GM12878 (cell line): ENCODE measurements at places on chromosomes 5 and 9. TPM values are rescaled to one million over a fixed set of nuclear protein-coding genes. Genes with fewer than 3 reads are reported as not detected.

GRCh38 chr5:132184588-132184987 lies 43.1 kb downstream of the P4HA2 start:
- DNase-seq: no peak

The PTGER4 gene
- 1.8 and 1.9 TPM in 2 replicates for total RNA-seq

- no peak for DNase-seq
These were observed 36.3 kb upstream of the SHISAL2B start for GRCh38 chr5:64653766-64654560.

The SEMA6A gene
- 1.9 and 2.1 TPM in 2 replicates for total RNA-seq

The PCYOX1L gene
- total RNA-seq: 13.4 and 13.5 TPM in 2 replicates

- DNase-seq: no peak
These were observed 22.6 kb downstream of the OTULIN start for GRCh38 chr5:14687023-14687665.

DNA sequence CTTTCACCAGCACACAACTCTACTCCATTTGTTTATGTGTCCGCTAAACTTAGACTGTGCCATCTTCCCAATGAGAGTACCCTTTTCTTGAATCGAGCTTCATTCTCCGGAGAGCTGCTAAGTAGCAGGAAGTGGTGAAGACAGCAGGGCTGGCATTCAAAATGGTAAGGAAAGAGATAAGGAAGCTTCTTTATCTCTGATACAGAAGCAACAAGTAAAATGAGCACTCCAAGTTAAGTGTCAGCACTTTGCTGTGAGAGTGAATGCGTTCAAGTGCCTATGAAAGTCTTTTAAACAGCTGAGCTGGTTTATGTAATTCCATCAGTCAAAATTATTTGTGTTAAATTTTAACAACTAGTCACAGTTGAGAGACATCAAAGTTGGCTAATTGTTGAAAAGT lies 386.8 kb upstream of the PTPRD start:
- DNase-seq: no peak

DNA sequence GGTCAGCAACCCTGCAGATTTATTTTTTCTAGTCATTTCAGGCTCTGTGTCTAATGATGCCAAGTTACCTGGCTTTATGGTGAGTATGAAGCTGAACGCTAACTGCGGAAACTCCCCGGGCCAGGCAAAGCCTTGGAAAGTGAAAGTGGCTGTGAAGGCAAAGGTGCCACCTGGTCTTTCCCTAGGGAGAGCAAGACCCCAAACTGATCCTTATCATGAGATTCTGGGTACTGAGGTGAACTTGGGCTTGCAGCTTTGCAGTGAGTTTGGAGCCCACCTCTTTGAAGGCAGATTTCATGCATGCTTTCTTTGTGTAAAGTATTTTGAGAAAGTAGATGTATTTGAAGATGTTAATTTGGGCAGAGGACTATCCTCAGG lies 63.3 kb downstream of the CARTPT start:
- DNase-seq: peak; percentile 24

DNA sequence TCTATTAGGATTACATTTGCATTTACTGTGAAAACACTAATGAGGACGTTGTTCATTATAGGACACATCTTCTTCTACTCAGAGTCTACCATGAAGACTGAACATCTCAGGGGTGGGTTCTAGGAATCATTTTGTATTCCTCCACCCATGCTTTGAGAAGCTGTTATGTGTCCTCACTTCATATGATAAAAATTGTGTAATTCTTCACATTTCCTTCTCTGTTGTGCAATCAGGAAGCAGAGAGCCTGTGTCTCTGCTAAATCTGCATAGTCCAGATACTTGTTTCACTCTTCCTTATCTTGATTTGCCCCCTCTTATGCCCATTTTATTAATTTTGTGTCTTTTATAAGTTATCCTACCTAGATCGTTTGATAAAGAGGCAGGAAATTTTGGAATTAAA lies 97.8 kb upstream of the IQGAP2 start:
- DNase-seq: no peak

DNA sequence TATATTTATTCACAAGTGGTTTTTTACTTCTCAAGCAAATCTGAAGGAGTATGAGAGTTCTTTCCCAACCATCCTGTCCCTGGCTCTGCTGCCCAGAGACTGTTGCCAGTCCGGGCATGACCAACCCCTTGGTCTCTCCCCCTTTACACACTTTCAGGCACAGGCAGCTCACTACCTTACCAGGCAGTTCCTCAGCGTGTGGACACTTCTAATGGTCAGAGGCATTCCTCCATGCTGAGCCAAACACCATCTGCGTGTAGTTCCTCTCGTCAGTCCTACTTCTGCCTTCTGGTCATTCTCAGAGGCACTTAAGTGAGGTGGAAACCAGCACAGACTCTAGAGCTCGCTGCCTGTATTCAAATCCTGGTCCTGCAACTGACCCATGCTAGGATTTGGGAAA lies 56.1 kb downstream of the TSTD2 start:
- no peak for DNase-seq

The GARIN3 gene
- total RNA-seq: not detected in 2 replicates

- DNase-seq: no peak
These were observed 342.5 kb upstream of the MPDZ start for GRCh38 chr9:13621872-13622564.

GRCh38 chr9:97975376-97975775 lies 7.8 kb upstream of the ANP32B start:
- DNase-seq: no peak

DNA sequence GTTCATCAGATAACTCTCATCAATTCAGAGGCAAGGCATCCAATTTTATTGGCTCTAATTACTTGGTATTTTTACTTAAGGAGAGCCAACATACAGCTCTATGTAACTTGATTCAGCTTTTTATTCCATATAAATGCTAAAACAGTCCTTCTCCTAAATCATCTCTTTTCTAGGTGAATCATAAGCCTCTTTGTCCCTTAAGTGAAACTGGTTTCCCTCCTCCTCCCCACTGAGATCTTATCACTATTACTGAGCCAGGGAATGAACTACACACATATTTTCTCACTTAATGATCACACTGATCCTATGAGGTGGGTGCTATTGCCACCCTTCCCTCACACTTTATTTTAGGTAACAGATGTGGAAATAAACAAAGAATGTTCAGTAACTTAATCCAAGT lies 1143.8 kb downstream of the MAT2B start:
- no peak for DNase-seq

- DNase-seq: no peak
These were observed 65.1 kb upstream of the PHYKPL start for GRCh38 chr5:178297751-178298150.

The CCDC180 gene
- 0.31 and 0.35 TPM in 2 replicates for total RNA-seq

DNA sequence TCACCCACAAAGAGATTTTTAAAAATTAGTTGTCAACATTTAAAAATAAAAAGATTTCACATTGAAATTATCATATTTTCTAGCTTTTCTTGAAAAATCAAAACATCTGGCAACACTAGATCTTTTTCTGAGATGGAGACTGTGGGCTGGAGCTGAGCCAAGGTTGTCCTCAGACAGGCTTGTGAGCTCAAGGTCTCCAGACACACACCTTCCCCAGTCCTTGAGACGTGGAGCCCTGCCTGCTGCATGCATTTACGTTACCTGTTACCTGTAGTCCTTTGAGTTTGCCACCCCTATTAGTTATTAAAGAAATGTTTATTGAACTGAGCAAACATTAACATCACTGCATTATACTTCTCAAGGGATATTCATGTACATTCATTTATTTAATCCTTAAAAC lies 87.5 kb upstream of the TLE1 start:
- DNase-seq: no peak

The PLEKHG4B gene
- total RNA-seq: 0.05 and 0.08 TPM in 2 replicates

The SOX30 gene
- total RNA-seq: 0.11 and 0.13 TPM in 2 replicates

The FAM153A gene
- total RNA-seq: 0.18 and 0.37 TPM in 2 replicates

DNA sequence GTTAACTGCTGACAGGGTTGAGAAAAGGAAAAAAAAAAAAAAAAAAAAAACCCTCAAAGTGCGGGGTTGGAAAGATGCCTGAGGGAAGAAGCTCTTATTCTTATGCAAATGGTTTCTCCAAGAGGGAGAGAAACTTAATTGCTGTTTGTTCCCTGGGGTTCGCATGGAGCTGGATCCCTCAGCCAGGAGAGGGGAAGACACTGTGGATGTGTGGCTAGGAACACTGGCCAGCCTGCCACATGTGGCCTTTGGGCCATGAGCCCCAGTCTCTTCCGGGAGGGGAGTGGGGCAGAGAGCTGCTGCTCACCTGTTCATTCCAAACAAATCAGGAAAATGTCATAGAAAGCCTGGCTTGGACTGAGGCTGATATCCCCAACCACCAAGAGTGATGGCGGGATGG lies 9.4 kb upstream of the SCGB3A2 start:
- no peak for DNase-seq

GRCh38 chr9:6049798-6050197 lies 34.4 kb upstream of the RANBP6 start:
- DNase-seq: peak; percentile 48

The RGMB gene
- 15.3 and 15.8 TPM in 2 replicates for total RNA-seq

- no peak for DNase-seq
These were observed 164.4 kb downstream of the DNAH5 start for GRCh38 chr5:13780081-13780480.

- peak; percentile 38 for DNase-seq
These were observed 56.3 kb downstream of the GDA start for GRCh38 chr9:72205513-72205912.

- DNase-seq: no peak
These were observed 1377.5 kb upstream of the CDH9 start for GRCh38 chr5:28415791-28416443.

DNA sequence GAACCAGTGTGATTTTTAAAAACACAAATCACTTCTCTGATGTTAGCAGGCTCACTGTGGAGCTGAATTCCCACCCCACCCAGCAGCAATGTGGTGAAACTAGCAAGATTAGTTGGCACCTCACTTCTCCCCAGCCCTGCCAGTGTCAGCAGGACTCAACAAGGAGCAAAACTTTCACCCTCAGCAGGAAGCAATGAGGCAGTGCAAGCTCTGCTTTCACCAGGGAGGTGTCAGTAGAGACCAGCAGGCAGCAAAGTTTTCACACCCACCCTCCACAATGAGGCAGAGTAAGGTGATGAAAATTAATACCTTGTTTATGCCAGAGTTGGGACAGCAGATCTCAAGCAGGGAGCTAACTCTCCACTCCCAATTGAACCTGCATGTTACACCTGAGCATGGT lies 565.0 kb downstream of the CETN3 start:
- DNase-seq: no peak

DNA sequence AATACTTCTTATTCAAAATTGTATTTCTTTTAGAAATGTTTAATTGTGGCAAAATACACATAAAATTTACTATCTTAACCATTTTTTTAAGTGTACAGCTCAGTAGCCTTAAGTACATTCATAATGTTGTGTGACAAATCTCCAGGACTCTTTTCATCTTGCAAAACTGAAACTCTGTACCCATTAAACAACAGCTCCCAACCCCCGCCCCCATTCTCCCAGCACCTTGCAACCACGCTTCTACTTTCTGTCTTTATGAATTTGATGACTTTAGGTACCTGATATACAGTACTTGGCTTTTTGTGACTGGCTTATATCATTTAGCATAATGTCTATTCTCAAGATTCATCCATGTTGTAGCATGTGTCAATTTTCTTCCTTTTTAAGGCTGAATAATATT lies 2.8 kb upstream of the IL5 start:
- no peak for DNase-seq

- no peak for DNase-seq
These were observed 58.1 kb downstream of the EBF1 start for GRCh38 chr5:159041444-159042198.

GRCh38 chr5:177496070-177496726 lies 1.2 kb downstream of the PDLIM7 start:
- no peak for DNase-seq
